ENCODE measurements at places on chromosomes 4 and X.

GRCh38 chr4:52976523-52977230 lies 114.6 kb downstream of the RASL11B start:
- DNase-seq, result no peak

DNA sequence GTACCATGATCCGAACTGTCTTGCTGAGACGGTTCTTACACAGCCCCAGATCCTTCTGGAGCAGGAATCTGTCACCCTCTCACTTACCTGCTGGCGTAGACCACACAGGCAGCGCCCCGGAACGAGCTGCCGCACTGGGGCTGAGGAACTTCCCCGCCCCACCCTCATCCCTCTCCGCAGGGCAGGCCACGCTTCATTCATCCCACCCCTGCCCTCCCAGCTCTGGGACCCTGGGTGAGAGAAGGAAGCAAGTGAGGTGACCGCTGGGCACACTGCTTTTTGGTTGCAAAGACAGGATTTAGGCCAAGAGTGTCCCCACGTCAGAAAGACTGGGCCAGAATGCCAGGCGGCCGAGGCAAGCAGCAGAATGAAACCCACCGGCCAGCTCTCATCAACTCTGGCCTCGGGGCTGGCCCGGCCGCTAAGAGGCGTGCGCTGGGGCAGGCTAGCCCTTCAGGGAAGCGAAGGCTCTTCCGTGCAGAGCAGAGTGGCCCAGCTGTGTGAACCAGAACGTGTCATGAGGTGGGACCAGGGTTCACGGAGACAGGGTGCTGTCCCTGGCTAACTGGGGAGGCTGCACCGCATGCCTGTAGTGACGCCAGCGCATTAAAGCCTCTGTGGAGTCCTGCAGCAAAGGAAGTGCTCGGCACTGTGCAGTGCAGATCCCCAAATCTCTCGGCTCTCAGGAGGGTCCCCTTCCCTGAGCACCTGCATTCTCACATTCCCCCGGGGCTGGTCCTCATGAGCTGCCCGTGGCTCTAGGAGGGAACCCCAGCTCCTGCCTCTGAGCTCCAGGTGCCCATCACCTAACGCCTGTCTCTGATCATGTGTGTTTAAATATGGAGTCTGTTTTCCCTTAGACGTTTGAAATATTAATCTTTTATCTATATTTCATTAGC lies 6.4 kb downstream of the LRPAP1 start:
- DNase-seq, result no peak

- peak; percentile 72 for DNase-seq
Measured at GRCh38 chr4:183392377-183392776, 52.1 kb upstream of the CDKN2AIP start.

DNA sequence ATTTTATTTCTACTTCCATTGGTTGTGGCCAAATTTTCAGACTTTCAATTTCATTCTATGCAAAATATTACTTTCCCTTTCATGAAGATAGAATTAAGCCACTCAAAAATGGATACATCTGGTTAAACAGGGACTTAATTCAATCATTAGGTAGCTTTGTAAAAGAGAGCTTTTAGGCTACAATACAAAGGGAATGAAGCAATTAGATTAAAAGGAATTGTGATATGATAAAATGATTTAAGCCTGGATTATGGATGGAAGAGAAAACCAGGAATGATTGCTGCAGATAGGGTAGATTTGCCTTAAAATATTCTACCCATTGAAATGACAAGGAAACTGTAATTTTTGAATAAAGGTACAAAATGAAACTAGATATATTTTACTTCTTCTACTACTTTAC lies 134.6 kb upstream of the PDHA2 start:
- no peak for DNase-seq

Measured in inflammatory macrophage treated with lipopolysaccharide for 1 hour (primary cell).